ENCODE measurements at places on chromosomes 3 and 15.

GRCh38 chr15:94600505-94600904 is 369.1 kb downstream of the MCTP2 start:
- no peak for DNase-seq

DNA sequence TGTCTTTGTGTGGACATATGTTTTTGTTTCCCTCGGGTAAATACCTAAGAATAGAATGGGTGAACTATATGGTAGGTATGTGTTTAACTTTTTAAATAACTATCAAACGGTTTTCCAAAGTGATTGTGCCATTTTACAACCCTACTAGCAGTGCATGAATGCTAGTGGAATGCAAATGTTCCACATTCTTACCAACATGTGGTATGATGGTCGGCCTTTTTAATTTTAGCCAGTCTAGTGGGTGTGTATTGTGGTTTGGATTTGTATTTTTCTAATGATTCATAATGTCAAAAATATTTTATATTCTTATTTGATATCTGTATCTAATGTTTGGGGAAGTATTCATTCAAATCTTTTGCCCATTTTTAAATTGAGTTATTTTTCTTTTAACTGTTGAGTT is 68.2 kb upstream of the SMAD3 start:
- no peak for DNase-seq

GRCh38 chr3:7749931-7750695 is 751.5 kb upstream of the LMCD1 start:
- DNase-seq = no peak

GRCh38 chr3:171457607-171458061 is 2.6 kb downstream of the TNIK start:
- DNase-seq = no peak

DNA sequence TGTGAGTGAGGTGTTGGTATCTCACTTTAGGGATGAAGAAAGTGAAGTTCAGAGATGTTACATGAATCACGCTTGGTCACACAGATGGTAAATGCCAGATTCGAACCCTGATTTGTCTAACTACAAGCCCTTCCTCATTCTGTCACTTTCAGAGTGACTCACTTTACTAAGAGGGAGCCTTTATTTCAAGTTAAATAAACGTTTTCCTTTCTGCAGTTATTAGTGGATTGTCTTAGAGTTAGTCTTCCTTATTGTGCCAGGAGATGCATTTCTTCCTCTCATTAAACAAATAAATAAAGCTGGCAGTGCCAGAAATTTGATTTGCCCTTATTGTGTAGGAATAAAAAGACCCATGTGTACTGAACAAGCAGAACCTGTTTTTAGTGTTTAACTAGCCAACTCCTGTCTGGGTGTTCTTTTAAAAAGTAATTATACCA is 162.5 kb downstream of the AKAP13 start:
- DNase-seq = no peak

GRCh38 chr15:48191574-48192225 is at the start of gene CTXN2:
Gene CTXN2 (plus strand): TSS chr15:48191665. CDS start chr15:48201301, 9,636 bp downstream.
- no peak for DNase-seq

GRCh38 chr15:89936051-89936785 is 23.5 kb upstream of the ARPIN start:
- peak; percentile 7 for DNase-seq

DNA sequence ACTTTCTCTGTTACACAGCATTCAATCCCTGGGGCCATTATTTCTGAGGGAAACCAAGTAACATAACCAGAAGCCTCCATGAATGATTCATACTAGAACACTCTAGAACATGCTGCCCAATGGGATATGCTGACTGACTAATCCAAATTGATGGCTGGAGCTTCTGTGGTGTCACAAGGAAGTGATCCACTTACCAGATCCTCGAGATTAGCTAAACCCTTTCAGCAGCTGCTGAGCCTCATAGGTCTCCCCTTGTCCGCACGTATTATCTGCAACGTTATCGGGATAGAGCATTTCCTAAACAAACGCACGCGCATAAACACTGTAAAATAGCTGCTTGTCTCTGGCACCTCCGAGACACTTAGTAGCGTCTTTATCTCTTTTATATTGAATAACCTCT is 61.2 kb upstream of the PROK2 start:
- DNase-seq = no peak

DNA sequence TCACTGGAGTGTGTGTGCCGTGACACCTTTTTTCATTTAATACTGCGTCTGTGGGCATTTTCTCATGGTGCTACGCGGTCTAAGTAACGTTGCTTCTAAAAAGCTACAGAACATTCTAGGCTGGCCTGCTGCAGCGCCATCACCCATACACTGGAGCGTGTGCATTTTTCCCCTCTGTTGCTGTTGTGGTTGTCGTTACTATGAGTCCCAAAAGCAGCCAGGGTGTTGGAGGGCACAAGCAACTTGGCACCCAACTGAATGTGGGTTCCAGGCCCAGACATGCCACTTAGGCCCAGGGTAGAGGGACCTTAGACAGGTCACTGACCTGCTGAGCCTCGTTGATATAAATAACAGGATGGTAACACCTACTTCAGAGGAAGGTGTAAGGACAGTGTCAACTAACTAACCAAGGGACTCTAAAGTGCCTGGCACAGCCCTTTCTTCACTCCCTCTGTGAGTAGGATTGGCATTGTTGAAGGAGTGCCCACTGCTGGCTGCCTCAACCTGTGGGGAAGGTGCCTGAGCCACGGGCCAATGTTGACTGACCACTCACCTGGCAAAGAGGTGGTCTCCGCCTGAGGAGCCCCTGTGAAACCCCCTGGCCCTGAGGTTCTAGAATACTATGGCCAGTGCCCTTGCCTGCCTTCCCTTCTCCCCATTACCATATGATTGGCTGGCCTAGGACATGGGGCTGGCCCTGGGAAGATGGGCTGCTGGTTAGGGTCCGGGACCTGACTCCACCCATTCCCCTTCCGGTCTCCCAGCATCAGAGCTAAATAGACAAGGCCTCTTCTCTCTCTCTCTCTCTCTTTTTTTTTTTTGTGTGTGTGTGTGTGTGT is 3.5 kb downstream of the CSK start:
- DNase-seq = no peak

GRCh38 chr3:146163584-146163983 is 2.6 kb upstream of the PLOD2 start:
- no peak for DNase-seq

DNA sequence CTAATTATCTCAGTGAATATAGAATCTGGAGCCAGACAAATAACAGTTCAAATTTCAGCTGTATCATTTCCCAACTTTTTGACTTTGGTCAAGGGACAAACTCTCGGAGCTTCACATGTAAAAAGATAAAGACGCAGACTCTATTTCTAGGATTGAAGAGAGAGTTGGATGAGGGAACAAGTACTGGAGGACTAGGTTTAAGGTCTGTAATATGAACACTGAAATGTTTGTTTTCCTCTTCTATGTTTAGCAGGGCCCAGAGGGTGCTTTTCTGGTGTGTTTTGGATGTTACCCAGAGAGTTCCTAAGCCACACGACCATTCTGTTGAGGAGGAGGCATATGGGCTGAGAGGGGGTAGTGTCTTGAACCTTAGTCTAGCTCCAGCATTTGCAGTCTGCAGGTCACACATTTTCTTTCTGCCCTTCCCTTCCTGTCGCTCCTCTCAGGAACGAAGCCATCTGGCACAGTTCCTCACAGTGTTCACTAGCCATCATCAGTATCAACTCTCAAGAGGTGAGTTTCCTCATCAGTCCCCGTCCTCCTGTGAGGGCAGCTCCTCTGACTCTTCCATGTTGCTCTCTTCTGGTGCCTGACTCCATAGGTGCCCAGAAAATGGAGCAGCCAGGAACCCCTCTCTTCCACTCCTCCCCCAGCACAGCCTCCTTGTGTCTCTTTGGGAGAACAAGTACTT is 250.1 kb downstream of the SQOR start:
- no peak for DNase-seq

DNA sequence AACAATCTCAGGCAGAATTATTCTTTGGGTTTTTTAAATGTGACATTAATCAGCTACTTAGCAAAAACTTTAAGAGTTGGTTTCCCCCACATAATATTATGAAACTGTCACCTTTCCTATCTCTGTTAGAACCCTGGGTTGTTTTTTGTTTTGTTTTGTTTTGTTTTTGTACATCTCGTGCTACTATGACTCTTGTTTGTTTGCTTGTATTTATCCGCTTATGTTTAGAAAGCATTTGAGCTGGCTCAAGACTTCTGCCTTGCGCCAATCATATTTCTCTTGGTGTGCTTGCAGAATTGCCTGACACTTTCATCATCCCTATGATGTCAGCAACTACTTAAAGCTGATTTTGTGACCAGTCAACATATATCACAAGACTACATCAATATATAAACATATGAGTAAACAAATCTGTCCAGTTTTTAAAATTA is 116.9 kb downstream of the DCLK3 start:
- DNase-seq = no peak

DNA sequence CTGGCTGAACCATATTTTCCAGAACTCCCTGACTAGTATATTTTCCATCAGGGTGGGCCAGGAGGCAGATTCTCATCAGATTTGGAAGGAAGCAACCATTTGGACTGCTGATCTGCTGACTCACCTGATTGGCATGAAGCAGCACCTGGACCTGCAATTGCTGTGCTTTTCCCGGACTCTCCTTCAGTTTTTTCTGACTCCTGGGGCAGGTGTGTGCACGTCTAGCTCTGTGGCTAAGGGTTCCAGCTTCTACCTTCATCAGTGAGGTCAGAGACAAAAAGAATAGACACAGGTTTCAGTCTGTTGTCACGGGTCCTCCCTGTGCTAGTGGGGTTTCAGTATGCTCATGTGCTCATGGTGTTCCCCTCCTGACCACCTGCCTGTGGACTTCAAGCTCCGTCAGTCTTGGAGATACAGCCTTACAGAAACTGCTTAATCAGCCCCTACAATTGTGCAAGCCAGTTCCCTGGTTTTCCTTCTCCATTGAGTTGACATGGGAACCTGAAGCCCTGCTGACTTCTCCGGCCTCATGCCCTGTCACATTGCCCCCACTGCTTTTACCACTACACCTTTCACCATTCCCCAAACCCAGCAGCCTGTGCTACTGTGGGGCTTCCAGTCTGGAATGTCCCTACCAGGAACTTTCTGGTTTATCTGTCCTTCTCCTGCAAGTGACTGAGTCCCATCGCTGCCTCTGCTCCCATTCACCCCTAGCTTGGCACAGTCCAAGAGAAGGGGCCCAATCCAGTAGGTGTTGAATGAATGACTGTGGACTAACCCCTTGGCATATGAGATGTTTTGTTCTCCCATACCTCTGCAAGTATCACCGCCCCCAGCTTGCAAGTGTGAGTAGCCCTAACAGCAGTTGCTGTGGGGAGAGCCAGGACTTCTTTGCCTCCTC is 31.7 kb downstream of the HMCES start:
- DNase-seq = no peak

GRCh38 chr3:185029086-185029485 is 123.8 kb downstream of the C3orf70 start:
- DNase-seq = no peak

DNA sequence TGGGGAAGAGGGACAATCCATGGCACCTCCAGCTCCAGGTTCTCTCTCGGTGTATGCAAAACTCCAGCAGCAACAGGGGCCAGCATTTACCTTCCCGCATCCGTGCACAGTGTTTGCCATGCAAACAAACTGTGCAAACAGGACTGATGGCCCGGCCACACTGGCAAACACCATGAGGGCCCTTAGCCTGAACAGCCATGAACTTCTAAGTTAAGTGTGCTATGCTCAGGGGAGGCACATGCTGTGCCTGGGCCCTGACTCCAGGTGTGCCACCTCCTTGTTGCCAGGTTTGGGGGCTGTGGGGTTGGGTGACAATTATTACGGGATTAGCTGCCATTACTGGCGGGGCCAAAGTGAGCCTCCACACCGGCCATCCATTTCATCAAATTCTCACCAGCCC is 57.5 kb downstream of the CACNA2D2 start:
- no peak for DNase-seq

GRCh38 chr3:13716540-13717221 is 163.2 kb downstream of the WNT7A start:
- DNase-seq = no peak

GRCh38 chr3:48935530-48935929 is 16.9 kb downstream of the ARIH2 start:
- no peak for DNase-seq

- DNase-seq = no peak
These were observed 27.2 kb upstream of the TNIK start for GRCh38 chr3:171487382-171487781.

DNA sequence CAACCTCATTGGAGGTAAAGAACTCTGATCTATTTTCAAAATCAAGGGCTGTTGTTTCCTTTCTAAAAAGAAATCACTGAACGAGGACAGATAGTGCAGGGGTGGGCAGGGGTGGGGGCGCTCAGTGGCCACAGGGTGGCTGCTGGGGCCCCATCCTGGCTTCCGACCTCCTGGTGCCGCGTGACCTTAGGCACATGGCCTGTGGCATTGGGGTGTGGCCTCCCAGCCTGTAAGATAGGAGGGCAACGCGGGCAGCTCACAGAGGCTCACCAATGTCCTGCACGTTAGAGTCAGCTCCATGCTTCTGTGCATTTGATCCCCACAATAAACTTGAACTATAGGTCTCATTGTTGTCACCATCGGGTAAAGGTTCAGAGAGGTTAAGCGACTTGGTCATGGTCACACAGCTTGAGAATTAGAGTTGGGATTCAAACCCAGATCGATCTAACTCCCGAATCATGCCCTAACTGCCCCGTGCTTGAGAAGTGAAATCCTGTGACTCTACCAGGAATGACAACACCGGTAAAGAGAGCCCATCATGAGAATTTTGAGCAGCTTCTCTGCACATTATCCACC is 148.0 kb upstream of the SLC6A11 start:
- no peak for DNase-seq

- no peak for DNase-seq
These were observed 48.9 kb upstream of the AMOTL2 start for GRCh38 chr3:134423153-134423552.

DNA sequence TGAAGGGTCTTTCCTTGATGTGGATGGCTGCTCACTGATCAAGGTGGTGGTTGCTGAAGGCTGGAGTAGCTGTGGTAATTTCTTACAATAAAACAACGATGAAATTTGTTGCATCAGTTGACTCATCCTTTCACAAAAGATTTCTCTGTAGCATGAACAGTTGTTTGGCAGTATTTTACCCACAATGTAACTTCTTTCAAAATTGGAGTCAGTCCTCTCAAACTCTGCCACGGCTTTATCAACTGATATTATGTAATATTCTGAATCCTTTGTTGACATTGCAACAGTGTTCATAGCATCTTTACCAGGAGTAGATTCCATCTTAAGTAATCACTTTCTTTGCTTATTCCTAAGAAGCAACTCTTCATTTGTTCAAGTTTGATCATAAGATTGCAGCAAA is 252.6 kb downstream of the UBE2E2 start:
- DNase-seq = no peak

- no peak for DNase-seq
These were observed 78.2 kb downstream of the TOP2B start for GRCh38 chr3:25586553-25586952.

- no peak for DNase-seq
These were observed 48.9 kb upstream of the POLG start for GRCh38 chr15:89383365-89384175.

DNA sequence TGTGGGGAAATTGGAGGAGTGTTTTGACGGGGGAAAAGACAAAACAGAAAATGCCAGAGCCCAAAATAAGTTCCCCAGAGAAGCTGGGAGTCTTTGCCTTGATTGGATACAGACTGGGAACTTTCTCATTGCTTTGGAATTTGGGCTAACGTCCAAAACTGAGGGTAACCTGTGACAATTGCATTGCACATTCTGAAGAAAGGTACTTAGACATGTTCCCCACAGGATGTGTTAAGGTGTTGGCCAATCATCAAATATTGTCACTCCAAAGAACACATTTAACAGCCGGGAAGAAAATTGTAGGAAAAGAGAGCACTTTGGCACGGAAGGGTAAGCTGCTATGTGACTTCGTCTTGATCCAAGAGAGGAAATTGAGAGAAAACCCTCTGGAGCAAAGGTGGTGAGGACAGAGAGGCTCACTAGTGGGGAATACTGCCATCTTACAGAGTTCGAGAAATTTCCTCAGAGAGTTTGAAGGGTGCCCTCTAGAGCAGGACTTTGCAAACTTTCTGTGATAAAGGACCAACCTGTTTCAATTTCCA is 619.5 kb upstream of the TBL1XR1 start:
- DNase-seq = no peak
